ENCODE measurements at places on chromosomes 5 and 9.

DNA sequence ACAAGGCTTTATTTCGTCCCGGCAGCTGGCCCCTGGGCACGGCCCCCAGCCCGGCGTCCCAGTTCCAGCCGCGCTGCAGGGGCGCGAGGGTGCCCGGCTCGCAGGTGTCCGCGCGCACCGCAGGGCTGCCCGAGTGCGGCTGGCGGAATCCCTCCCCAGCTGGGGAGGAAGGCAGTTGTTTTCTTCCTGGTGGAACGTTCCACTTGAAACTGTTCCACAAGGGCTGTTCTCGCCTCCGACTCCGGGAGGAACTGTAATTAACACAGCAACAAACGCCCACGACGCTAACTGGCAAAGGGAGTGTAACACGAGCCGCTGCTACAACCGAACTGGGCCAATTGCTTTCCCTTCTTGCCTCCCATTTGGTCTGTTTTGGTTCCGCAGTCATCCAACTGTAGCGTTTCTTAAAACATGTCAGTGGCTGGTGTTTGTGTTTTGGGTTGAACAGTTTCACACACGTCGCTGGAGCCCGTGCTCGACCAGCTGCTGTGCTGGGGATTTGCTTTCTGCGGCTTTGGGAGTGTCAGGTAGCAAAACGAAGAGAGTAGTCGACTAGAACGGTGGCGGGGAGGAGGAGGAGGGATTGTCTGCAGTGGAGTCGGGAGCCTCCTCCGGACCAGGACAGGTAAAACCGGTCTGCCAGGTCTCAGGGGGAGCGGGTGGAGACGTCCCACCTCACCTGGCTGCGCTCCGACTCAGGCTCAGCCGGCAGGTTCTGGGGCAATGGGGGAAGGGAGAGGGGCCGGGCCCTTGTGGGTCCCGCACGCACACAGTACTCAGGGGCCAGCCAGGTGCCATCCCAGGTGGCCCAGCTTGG is 131.6 kb upstream of the NIPBL start:
- peak; percentile 76 for DNase-seq

DNA sequence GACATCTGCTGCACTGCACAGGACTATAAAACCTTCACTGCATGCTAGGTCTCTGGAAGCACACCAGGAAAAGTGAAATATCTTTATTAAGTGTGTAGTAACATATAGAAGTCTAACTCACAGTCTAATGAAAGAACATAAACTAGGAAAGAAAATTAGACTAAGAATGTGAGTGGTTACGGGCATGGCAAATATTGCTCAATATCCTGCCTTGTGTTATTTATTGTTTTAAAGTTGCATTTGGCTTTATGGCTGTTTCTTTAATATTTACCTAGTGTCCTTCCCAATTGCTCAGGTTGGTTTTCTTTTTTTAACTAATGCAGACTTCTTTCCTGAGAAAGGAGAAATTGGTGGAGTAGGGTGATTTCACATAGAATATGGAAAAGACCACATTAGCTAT is 342.4 kb downstream of the KIAA0825 start:
- DNase-seq = no peak

DNA sequence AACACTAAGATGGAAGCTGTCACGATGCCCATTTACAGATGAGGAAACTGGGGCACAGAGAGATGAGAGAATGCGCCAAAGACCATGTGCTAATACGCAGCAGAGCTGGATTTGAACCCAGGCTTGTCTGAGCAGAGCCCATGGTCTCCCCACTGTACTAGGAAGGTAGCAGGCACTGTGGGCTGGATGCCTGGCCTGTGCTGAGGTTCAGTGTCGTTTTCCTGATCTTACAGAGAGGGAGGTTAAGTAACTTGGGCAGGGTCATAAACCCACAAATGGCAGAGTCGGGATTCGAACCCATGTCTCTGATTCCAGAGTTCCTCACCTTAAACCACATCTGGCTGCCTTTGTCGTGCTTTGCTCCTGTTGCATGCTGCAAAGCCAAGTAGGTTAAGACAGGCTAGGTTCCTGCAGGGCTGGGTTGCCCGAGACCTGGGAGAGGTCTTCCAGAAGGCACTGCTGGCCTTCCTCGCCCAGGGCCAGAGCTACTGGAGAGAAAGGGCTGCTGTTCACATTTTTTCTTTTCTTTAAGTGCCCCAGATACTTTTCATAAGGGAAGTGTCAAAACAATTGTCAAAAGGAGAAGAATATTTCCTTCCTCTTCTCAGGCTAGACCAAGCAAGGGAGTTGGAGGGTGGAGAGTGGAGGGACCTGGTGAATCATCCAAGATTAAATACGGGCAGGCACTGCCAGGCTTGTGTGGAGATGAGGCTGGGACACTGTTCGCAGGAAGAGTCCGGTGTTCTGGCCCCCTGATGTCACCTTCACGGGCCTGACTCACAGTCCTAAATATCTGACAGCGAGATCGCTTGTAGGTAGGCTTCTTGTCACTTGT is 3.2 kb downstream of the NEK6 start:
- no peak for DNase-seq

DNA sequence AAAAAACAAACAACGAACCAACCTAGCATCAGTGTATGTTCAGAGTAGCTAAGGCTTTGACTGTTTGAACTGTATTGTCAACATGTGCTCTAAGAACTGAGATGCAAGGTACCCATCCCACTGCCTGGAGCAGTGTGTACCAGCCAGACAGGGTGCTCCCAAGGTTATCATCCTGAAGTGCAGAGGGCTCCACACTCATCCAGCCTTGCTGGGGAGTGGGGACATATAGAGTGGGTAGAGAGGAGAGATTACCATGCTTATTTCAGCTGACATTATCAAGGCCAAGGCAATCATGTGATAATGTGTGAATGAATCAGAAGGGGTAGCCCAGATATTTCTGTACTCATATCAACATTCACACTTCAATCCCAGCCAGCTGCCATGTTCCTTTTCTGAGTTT is 68.7 kb upstream of the ZNF622 start:
- no peak for DNase-seq

- peak; percentile 70 for DNase-seq
Observed at GRCh38 chr5:38467353-38468040, 88.9 kb downstream of the LIFR start.

- DNase-seq = no peak
Observed at GRCh38 chr9:70971723-70972122, 149.7 kb downstream of the TRPM3 start.

DNA sequence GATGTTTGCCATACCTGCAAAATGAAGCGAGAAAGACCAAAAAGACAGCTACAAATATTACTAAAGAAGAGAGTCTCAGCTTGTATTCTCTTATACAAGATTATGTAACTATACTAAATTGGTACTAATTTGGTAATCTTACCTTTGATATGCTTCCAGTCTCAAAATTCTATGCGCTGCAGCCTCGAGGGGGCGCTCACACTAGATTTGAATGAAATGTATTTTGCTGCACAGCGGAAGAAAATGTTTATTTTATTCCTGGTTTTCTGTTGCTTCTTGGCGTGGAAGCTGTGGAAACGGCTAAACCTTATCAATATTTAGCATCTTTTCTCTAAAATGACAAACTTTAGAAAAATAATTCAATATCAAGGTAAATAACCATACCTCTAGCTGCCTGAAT is 267.0 kb upstream of the NUDT12 start:
- no peak for DNase-seq

GRCh38 chr5:36768450-36768849 is 108.1 kb upstream of the NIPBL start:
- no peak for DNase-seq

- DNase-seq = no peak
Observed at GRCh38 chr9:135606885-135607259, 32.5 kb downstream of the GLT6D1 start.

- no peak for DNase-seq
Observed at GRCh38 chr5:40585537-40586267, 94.0 kb upstream of the PTGER4 start.

DNA sequence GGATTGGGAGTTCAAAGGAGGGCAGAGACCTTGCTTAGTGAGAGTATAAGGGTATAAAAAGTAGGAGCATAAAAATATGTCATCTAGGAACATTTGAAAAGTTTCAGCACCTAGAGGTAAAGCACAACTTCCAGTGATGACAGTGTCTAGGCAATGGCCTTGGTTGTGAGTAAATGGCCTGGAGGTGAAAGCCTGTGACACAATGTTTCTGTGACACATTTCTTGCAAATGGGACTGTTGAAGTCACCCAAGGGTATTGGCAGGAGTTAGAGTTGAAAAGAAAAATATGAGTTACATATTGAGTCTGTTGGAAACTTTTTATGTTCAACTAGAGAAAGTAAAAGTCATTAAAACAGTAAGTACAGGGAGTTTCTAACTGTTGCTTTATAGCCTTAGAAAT is 14.8 kb downstream of the C5orf47 start:
- DNase-seq = no peak

- no peak for DNase-seq
Observed at GRCh38 chr5:52672459-52672858, 115.3 kb upstream of the ITGA1 start.

GRCh38 chr5:86797677-86798076 is 179.9 kb downstream of the COX7C start:
- no peak for DNase-seq

Measured in Ammon's horn (tissue), 1 donor.